ENCODE measurements at places on chromosomes 2 and 18.

- no peak for DNase-seq
Observed at GRCh38 chr18:42426496-42427015, 471.5 kb downstream of the PIK3C3 start.

DNA sequence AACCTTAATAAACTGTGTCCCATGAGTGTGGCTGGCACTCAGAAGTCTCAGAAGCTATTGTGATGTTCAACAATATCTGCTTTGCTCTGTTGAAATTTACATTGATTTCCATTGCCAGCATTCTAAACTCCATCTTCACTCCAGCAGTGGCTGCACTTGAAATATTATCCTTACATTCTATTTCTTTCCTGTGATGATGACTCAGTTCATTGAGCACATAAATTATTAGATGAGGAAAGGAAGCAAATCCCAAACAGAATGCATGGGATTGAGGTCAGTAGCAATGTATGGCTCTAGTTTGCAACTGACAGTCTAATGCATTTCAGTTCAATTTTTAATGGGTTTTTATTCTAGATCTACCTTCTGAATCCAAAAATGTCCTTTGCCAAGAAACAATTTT is 92.4 kb upstream of the TTN start:
- no peak for DNase-seq

- no peak for DNase-seq
Observed at GRCh38 chr2:25328152-25329085, 13.3 kb downstream of the DNMT3A start.

DNA sequence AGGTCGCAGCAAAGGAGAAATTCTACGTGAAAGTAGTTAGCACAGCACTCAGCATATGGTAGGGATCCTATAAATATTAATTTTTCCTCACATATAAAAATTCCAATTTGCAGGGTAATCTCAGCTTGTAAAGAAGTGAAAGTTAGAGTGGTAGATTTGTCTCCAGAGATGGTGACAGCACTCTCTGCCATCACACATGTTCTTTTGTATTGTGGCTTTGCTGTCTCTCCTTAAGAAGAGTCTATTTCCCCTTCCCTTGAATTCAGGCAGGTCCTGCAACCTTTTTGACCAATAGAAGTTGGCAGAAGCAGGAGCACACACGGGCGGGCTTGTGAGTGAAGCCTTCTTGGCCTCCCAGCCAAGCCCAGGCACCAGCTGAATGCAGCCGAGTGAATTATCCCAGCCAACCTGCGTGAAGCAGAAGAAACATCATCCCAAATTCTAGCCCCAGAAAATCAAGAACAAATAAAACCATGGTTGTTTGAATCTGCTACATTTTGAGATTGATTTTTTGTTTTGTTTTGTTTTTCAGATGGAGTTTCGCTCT is 107.8 kb upstream of the COPS8 start:
- DNase-seq, result no peak

DNA sequence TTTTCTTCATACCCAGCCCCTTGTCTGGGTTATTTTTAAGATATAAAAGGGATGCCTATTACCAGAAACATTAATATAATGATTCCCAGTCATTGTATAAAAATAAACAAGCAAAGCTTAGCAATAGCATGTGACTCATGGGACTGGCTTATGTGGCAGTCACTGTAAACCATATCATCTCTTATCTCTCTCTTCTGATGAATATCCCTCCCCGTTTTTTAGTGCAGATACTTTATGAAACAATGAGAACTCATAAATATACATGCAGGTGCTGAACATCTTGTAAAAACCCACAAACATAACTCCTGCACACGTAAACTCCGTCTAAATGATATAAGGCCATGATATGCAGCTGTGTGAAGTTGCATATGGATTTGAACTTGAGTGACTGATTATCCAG is 154.9 kb downstream of the MGAT5 start:
- no peak for DNase-seq

GRCh38 chr2:88450925-88451810 is 1.3 kb downstream of the FOXI3 start:
- no peak for DNase-seq

- DNase-seq, result no peak
Observed at GRCh38 chr2:62785810-62786597, 80.5 kb downstream of the EHBP1 start.

DNA sequence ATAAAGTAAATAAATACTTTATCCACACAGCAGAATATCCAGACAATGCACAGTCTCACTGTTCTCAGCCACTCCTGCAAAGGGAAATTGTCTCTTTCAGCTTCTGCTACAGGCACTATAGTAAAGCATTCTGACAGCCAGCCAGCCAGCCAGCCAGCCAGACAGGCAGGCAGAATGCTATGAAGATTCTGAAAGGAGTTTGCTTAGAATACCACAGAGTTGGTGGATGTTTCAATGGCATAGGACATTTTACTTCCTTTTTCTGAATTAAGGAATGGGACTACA is 116.1 kb upstream of the CYP26B1 start:
- DNase-seq, result no peak

- no peak for DNase-seq
Observed at GRCh38 chr18:67726882-67727281, 210.4 kb upstream of the DSEL start.

DNA sequence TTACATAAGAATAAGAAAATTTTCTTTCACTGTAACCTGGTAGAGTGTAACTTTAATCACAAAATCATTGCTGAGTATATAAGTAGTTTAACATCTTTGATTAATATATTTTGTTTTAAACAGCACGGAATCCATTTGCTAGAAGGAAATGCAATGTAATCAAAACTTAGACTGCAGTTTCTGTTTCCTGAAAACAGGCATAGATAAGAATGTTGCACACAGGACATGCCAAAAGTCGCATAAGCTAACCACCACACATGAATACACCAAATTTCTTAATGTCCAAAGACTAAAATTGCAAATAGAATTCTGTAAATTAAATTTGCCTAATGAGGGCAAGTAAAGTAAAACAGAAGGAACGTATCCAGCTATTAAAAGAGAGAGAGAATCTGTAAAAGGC is 51.0 kb upstream of the SERPINB2 start:
- peak; percentile 22 for DNase-seq

- no peak for DNase-seq
Observed at GRCh38 chr2:178241844-178242551, 47.7 kb downstream of the OSBPL6 start.

GRCh38 chr2:101502095-101502494 is 27.2 kb upstream of the RFX8 start:
- DNase-seq, result no peak

- no peak for DNase-seq
Observed at GRCh38 chr2:231549446-231550239, 19.4 kb upstream of the NMUR1 start.

DNA sequence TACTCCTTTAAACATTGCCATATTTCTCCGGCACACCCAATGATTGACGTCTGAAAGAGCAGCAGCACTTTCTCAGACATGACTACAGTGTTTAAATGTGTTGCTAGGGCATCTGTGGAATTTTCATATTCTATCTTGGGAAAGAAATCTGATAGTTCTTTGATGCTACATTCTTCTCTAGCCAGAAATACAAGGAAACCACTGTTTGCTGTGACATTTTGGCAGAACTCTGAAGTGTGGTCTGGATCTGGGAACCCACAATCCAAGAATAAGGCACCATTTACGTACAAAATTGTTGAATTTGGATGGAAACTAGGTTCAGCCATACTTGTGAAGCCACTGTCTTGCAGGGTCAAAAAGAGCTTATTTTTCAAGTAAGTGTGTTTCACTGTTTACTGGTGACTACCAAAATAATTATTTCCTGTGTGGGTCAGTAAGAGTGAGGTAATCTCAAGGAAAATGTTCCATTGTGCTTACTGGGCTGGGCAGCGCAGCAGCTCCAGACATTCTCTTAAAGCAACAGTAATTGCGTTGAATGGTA is 21.3 kb upstream of the CD28 start:
- DNase-seq, result no peak

GRCh38 chr18:11981543-11982366 is 448 bp downstream of the IMPA2 start:
- DNase-seq, result peak; percentile 36

DNA sequence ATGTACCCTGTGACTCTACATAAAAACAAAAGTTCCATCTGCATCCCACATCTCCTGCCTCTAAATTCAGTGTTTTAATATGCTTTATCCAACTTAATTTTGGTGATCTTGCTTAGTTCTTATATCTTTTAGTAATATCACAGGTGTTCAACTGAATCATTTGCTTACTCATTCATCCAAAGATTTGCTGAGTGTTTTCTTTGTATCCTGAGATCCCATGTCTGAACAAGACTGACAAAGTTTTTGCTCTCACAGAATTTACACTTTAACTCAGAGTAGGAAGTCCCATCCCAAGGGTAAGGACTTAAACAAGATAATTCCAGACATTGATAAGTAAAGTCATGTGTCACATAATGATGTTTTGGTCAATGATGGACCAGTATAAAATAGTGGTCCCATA is 87.0 kb downstream of the FSIP2 start:
- DNase-seq, result no peak

DNA sequence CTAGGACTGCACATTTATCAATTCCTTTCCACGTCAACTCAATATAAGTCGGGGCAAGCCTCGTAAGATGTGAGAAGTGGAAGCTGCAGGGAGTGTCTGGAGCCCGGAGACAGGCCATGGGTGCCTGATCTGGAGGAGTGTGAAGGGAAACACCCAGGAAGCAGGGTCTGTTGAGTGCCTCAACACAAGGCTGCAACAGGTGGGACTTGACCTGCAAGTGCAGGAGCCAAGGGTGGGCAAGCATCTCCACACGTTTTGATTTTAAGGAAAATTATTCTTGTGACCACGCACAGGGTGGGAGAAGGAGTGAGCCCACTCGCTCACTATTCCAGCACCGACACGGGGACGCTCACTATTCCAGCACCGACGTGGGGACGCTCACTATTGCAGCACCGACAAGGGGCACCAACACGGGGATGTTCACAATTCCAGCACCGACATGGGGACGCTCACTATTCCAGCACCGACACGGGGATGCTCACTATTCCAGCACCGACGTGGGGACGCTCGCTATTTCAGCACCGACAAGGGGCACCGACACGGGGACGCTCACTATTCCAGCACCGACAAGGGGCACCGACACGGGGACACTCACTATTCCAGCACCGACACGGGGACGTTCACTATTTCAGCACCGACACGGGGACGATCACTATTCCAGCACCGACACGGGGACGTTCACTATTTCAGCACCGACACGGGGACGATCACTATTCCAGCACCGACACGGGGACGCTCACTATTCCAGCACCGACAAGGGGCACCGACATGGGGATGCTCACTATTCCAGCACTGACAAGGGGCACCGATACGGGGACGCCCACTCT is 197.3 kb downstream of the EIPR1 start:
- DNase-seq, result no peak

All from hematopoietic multipotent progenitor cell (in vitro differentiated cells).